Stimulated activated CD4-positive, alpha-beta T cell treated with anti-CD3 and anti-CD28 coated beads, Interleukin-4, amount 100 ng/mL, for 1 hour (primary cell): ENCODE measurements at places on chromosomes 7 and 10.

DNA sequence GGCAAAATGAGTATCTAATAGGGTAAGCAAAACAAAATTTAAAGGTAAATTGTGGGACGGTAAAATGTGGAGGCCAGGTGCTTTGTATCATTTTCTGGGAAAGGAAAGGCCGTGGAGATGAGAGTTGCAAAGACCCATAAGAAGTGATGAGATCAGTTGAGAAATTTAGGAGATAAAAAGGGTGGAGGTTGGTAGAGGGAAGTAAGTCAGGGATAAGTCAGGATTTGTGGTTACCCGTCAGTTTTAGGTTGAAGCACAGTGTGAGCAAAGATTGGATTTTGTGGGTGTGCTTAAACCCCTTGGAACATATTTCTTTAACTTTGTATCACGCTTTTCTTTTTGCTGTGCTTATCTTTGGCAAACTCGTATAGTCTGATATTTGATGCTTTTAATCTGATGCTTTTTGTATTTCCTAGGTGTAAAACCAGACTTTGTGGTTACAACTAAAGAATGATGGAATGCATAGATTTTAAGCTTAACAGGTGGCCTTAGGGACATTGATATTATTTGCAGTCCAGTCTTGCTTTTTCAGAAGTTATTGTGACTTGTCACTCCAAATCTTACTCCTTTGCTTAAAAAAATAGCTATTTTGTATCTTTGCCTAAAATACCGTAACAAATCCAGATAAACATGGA, 1.2 kb downstream of the BTRC start:
- no peak for DNase-seq

DNA sequence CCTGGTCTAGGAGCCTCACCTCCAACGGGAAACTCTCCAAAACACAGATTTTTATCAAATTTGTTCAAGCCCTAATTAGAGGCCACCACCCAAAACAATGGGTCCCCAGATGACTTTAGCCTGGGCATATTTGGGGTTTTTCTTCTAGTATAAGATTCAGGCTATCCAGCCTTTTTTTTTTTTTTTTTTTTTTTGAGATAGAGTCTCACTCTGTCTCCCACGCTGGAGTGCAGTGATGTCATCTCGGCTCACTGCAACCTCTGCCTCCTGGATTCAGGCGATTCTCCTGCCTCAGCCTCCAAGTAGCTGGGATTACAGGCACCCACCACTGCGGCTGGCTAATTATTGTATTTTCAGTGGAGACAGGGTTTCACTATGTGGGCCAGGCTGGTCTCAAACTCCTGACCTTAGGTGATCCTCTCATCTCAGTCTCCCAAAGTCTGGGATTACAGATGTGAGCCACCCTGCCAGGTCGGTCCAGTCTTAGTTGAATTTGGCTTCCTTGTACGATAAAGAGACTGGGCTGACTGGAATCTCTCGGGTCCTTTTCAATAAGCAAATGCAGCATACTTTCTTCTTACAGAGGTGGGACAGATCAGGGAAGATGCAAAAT, 91.4 kb upstream of the KLF6 start:
- no peak for DNase-seq

DNA sequence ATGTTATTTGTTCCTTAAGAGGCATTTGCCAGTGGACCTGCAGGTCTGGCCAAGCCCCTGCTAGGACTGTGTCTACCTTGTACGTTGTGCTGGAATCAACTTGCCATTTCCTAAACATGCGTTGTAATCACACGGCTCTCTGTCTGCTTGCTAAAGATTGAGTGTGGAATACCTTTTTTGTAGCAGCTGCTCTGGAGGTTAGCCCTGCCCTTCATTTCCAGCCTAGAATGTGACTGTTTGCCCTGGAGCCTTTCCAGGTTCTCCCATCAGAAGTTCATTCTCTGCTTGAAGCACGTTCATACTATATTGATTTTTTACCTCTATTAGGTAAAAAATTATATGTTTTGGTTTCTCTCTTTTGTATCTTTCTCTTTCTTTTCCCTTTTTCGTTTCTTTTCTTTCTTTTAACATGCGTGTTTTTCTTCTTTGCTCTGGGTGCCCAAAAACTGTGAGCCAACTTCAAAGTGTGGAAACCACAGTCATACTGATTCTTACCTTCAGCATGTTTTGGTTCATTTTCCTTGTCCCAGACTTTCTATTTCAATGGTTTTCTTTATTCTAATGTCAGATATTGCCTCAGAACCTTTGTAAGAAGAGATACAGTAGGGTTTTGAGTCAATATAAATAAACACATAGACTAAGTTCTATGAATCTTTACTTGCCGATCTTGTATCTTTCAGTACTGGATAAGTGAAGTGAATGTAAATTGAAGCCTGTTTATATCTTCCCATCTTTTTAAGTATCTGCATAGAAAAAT, 111.9 kb upstream of the RPA3 start:
- DNase-seq, result no peak

DNA sequence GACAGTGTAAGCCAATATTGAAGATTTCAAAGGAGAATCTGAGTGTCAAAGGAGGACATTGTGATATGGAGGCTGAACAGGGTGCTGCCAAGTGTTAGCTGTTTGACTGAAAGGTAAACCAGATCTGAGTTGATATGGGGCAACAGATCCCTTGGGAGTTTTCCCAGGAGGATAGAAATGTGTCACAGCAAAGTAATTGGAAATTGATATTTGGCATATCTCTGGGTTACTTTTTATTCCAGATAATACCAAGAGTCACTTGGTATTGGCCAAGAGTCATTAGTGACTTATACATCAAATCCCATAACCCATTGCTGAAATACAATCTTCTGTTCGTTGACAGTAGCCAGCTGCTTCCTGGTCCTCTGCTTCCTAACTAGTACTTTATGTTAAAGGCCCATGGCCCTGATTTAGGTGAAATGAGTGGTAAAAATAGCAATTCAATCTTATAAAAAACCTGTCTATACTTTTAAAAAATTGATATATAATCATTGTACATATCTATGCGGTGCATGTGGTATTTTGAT, 922.9 kb downstream of the LRMDA start:
- DNase-seq, result no peak

- DNase-seq, result peak; percentile 44
Observed at GRCh38 chr10:103592186-103593021, 98.9 kb downstream of the NEURL1 start.

DNA sequence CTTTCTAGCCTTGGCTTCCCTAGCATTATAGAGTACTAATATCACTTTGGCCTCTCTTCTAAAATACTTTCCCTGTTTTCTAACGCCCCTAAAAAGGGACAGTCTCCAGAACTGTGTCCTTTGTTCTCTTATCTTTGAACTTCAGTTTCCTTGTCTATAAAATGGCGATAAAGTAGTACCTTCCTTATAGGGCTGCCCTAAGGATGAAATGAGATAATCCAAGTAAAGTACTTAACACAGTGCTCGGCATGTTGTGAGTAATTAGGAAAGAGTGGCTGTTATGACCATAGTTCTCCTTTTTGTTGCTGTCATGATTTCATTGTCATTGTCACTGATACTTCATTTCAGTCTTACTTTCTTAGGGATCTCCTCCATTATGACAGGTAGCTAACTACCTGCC, 114.7 kb downstream of the EXOC4 start:
- no peak for DNase-seq

GRCh38 chr7:27912751-27913150, 172.8 kb downstream of the TAX1BP1 start:
- no peak for DNase-seq

DNA sequence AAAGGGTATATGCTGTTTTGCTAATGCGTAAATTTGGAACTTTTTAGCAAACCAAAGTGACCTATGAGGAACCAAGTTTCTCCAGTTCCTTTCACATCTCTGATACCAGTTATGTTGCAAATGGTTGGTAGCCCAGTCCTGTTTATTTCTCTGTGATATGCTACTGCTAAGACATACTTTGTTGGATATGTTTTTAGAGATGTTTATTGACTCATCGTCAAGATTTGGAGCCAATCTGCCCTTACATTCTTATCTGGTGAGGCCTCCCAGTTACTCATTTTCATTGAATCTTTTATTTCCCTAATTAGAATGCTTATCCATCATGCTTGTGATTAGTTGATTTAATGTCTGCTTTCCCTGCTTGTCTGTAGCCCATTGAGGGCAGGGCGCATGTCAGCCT, 58.9 kb downstream of the LRGUK start:
- no peak for DNase-seq

- no peak for DNase-seq
Observed at GRCh38 chr7:128724743-128725142, 14.4 kb upstream of the CALU start.

GRCh38 chr10:128716181-128716580, 590.0 kb upstream of the MKI67 start:
- DNase-seq, result no peak

DNA sequence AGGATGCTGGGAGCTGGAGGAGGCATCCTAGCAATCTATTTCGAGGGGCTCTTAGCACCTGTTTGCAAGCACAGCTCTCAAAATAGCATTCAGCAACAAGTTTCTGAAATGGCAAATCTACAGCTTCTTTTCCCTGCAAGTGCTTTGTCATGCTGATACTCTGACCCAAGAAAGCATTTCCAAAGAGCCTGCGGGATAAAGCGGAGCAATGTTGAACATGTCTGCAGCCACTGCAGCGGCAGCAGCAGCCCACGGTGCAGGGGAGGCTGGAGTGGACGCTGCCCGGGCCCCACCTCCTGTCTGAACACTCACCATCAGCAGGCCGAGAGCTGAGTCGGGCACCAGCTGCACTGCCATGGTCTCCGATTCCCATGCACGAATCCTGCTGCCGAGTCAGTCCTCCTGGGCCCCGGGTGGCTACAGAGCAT, 964 bp downstream of the FRMD4A start:
- DNase-seq, result no peak

- no peak for DNase-seq
Observed at GRCh38 chr10:77377678-77378352, 259.8 kb downstream of the KCNMA1 start.

DNA sequence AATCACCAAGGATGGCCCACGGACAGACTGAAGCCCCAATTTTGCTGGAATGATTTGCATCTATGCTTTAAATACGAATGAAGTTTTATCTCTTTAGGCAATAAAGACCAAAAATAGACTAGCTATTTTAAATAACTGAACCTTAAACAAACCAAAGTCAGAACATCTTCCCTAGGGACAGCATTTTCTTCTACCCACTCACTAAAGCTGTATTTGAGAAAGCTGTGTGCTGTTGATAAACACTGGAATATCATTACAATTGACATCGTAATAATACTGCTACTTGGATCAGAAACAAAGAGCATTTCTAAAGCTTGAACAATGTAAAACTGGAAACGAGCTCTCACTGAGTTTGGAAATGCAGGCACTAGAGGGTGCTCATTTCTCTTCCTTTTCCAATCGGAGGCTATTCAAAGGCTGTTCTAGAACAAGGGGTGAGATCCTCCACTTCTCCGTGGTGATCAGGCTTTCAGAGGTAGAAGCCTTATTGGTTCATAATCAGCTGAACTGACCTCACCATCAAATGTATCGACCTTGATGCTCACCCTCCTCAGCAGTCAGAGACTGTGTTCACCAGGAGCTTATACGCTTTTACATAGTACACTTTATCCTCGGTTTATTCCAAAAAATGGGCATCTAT, 225.3 kb upstream of the PRSS1 start:
- DNase-seq, result no peak

DNA sequence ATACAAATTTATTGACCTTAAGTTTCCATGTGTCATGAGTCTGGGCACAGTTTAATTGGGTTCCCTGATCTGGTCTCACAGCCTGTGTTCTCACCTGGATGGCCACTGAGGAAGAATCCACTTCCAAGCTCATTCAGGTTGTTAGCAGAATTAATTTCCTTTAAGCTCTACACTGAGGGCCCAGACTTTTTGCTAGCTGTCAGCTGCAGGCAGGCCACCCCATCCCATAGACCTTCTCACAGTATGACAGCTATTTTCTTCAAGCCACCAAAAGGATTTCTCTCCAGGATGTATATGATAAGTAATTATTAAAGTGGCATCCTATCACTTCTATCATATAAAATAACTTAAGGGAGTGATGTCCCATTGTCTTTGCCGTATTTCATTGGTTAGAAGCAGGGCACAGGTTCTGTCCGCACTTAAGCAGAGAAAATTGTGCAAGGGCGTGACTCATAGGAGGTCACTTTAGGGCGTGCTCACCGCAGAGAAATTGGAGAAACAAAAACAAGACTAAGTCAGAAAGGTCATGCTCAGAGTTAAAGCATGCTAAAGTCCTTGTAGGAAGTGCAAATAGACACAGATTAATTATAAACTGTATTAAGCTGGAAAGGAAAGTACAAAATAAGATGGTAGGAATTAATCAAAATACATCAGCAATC, 109.9 kb downstream of the AHR start:
- DNase-seq, result no peak

DNA sequence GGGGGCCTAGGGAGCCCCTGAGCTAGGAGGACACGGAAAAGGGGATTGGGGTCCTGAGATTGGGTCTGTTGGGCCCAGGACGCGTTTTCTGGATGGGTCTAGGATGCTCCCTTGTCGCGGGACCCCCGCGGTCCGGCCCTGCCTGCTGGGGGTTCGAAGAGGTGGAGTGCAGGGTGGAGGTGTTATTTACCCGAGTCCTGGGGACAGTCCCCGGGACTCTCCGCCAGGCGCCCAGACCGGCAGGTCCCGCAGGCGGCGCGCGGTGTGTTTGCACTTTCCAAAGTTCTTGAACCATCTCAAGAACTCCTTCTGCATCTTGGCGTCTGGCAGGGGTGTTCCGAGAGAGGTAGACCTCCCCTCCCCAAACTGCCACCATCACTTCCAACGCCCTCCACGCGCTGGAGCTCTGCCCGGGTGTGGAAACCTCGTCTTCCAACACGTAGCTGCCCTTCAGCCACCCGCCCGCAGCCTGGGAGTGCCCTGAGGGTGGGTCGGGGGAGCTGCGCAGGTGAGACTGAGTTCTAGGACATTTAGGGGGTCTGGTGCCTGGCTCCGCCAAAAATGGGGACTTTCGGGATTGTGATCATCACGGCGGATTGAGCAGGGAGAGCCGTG, 569 bp downstream of the CAV1 start:
- peak; percentile 36 for DNase-seq

DNA sequence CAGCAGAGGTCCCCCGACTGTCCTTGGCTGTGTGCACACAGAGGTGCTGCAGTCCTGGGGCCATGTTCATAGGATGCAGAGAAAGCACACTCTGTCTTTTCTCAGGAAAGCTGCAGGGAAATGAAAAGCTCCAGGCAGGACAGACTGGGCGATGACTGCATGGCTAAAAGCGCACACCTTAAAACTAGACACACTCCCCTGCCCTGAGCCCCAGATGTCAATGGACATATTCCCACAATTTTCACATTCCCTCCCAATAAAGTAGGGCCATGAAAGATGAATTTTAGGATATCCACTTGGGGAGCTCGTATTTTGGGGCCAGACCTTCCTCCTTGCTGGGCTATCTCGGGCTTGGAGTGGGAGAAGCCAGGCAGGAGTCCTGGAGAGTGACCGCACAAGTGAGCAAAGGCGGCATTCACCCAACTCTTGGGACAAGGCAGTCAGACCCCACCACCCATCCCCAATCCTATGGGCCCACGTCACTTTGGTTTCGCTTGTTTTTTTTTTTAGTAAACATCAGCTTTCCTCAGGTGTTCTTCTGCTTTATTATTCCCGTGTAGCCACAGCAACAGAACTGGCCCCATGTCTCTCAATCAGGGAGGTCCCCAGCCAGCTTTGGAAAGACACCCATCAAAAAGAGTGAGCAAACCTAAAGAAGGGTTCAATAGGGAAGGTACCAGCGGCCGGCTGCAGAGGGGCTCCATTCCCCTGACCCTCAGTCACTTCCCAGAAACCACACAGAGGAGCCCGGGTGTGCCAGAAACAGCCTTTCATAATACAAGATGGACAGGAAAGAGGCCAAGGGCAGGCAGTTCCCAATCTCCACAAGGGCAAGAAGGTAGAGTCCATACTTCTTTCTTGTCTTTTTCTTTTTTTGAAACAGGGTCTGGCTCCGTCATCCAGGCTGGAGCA, 12.7 kb downstream of the GPRIN2 start:
- no peak for DNase-seq

- DNase-seq, result peak; percentile 5
Observed at GRCh38 chr10:98309366-98310355, 41.7 kb upstream of the LOXL4 start.
